Activated CD4-positive, alpha-beta memory T cell treated with anti-CD3 and anti-CD28 coated beads for 36 hours (primary cell): ENCODE measurements at places on chromosomes 7 and 10. TPM values are rescaled to one million over a fixed set of nuclear protein-coding genes. Genes with fewer than 3 reads are reported as not detected.

Gene MMRN2
- not detected for total RNA-seq

Gene THSD7A
- not detected for total RNA-seq

DNA sequence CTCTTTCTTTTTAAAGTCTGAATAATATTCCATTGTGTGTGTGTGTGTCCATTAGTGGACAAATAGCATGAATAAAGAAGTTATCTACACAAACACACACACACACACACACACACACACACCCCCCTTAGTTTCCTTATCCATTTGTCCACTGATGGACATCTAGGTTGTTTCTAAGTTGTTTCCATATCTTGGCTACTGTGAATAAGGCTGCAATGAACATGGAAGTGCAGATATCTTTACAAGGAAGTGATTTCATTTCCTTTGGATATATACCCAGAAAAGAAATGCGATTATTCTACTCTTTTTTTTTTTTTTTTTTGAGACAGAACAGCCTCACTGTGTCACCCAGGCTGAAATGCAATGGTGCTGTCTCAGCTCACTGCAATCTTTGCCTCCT is 113.5 kb downstream of the MBL2 start:
- DNase-seq = no peak
- no peak overlapping the region for H3K27ac ChIP-seq
- H3K4me1 ChIP-seq = no peaks in the 10 kb centered on the region
- H3K36me3 ChIP-seq = no peaks in the 10 kb centered on the region

GRCh38 chr7:371119-371778 is 81.3 kb downstream of the FOXL3 start:
- no peak overlapping the region for H3K4me3 ChIP-seq
- no peak overlapping the region for H3K27ac ChIP-seq
- no peaks in the 10 kb centered on the region for H3K27me3 ChIP-seq
- DNase-seq = no peak

DNA sequence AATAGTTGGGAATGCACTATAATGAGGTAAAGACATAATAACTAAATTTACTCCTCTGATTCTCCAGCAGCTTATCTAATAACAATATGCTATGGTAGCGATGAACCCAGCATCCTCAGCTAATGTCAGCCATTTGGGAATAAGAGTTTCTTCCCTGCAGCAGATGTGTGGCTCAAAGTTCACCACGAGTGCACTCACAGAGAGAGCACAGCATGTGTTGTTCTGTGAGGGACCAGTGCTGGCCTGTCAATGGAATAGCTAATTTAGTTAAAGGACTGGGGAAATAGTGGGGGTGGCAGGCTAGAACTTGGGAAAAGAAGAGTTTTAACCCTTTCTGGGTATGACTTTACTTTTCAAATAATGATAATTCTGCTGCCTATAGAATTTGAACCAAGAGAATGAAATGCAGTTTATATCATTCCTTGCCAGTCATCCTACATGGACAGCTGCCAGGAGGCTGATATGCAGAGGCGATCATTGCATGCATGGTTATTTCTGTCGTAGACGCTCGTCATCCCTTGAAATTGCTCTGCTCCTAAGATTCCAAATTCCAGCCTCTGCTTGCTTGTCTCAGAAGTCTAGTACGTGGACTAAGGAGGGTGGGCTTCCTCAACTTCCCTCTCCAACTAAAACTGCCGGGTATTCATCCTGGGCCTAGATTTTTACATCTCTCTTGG is 355.6 kb downstream of the RNLS start:
- peaks cover 3% of the 10 kb centered on the region for H3K36me3 ChIP-seq
- H3K4me3 ChIP-seq = no peak overlapping the region
